ENCODE measurements at places on chromosomes 2 and 18. TPM values are rescaled to one million over a fixed set of nuclear protein-coding genes. Genes with fewer than 3 reads are reported as not detected.

Gene SEPTIN10
- 49.3 TPM for total RNA-seq

Gene TCF7L1
- total RNA-seq, result 9.3 TPM

GRCh38 chr2:224723586-224724217 lies 7.5 kb upstream of the CCDC195 start:
- DNase-seq, result no peak

DNA sequence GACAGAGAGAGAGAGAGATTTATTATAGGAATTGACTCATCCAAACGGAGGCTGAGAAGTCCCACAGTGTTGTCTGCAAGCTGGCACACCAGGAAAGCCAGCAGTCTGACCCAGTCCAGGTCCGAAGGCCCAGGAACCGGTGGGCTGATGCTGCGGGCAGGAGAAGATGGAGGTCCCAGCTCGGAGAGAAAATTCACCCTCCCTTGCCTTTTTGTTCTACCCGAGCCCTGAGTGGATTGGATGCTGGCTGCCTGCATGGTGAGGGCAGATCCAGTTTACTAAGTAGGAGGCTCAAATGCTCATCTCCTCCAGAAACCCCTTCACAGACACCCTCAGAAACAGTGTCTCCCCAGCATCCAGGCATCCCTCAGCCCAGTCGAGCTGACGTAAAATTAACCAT lies 22.2 kb upstream of the STK25 start:
- DNase-seq, result no peak

- no peak for DNase-seq
Measured at GRCh38 chr2:213290501-213290900, 6.2 kb downstream of the SPAG16 start.

GRCh38 chr2:11574176-11575046 lies 40.6 kb downstream of the GREB1 start:
- no peak for DNase-seq
